CD4-positive, alpha-beta T cell treated with Interleukin-2 at 100 ng/mL for 4 hours (primary cell): ENCODE measurements at places on chromosomes 2 and 18.

DNA sequence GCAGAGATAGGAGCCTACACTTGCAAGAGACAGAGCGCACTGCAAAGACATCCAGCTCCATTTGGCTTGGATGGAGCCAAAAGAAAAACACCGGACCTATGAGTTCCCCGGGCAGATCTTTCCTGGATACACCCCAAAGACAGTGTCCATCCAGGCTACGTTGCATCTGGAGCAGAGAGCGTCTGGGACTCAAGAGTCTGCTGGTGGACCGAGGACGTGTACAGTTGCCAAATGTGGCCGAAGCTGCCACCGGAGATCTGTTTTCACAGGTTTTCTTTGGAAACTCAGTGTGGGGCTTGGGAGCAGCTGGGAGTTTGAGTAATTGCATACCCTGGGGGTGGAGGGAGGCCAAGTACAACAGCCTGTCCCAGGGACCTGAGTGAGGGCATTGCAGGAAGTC is 192.3 kb upstream of the OSR1 start:
- no peak for DNase-seq

DNA sequence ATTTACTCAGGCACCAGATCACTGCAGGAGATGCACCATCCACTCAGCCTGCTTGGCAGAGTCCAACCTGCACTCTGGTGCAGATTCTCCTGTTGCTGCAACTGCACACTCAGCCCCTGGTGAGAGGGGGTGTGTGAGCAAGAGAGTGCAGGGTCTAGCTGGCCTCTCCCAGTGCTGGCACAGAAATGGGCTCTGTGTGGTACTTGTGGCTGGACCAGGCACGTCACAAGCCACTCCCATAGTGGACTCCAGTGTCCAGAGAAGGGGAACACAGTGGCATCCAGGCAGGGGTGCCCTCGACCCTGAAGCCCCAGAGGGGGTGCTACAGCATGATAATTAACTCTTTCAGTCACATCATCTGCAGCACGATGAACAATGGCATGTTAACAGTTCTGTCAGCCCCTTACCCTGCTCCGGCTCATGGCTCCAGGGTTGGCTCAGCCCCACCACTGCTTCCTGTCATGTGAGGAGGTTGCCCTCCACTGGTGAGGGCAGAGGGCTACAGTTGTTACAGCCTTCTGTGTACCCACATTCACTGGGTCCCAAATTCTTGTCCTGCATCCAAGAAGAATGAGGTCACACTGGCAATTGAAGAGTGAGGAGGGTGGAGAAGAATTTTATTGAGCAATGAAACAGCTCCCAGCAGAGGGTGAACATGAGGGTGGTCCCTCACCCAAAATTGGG is 135.7 kb downstream of the EVA1A start:
- no peak for DNase-seq

DNA sequence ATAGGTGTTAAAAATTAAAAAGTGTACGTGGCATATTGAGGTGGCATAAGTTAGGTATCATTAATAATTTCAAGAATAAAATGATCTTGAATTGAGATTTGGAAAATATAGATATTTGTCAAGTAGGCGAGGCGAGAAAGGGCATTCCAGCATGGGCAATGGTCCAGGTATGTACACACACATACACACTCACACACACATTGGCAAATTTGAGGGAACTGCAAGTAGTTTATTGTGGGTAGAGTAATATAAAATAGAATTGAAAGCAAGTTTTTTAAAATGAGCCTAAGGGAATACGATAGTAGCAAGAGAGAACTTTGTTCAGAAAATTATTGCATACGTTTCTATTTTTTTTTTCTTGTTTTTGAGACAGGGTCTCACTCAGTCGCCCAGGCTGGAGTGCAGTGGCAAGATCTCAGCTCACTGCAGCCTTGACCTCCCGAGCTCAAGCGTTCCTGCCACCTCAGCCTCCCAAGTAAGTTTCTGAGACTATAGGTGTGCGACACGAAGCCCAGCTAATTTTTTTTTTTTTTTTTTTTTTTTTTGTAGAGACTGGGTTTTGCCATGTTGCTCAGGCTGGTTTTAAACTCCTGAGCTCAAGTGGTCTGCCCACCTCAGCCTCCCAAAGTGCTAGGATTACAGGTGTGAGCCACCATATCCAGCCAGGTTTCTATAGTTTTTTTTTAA is 96.7 kb upstream of the SLC39A10 start:
- DNase-seq = no peak

GRCh38 chr2:236041616-236042015 is 126.6 kb downstream of the GBX2 start:
- no peak for DNase-seq

GRCh38 chr2:197258580-197258979 is 52.0 kb downstream of the ANKRD44 start:
- peak; percentile 66 for DNase-seq

- no peak for DNase-seq
Observed at GRCh38 chr2:69177785-69178636, 165.0 kb downstream of the ANTXR1 start.

GRCh38 chr2:130762910-130763385 is 7.6 kb downstream of the AMER3 start:
- no peak for DNase-seq

DNA sequence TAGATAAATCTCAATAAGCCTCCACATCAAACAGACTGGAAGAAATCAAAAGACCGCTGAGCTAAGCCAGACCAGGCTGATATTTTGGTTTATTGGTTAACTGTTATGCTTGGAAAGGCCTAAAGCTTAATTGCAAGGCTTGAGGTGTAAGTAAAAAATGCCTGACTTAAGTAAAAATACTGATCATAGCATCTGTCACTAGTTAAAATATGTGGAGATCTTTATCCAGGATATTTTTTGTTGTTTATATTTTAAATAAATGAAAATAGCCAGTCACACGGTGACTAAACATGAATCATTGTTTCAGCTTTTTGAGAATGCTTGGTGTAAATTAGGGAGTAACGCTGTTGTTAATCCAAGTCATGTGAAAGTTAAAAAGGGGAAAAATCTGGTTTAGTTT is 127.9 kb downstream of the THADA start:
- DNase-seq = no peak

DNA sequence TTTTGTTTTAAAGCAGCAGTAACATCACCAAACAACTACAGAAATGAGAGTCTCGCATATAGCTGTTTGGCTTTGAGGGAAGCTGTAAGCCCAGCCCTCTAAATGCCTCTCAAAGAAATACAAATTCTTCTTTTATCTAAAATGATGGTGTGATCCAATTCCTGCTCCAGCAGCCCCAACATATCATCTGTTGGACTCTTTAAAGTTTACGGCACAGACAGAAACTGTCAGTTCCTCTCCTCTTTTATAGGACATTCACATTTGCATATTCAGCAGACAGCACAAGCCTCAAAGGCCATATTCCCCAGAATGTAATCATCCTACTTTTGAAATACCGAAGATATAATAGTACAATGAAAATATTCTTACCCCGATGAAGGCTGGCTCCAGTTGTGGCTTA is 216.9 kb upstream of the REV1 start:
- DNase-seq = no peak

DNA sequence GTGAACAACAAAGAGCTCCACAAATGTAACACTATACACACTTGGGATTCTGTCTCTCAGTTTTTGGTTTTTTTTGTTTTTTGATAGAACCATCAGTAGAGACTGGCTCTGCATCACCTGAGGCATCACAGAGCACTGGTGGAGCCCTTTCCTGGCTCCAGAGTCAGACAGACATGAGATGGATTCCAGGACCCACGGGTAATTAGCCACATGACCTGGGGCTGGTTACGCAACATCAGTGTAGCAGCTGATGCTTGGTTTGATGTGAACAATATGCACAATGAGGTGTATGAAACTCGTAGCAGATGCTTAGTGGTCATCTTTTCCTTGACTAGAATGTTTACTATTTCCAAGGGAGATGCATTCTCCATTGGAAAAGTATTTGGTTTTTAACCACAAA is 40.7 kb downstream of the CMPK2 start:
- no peak for DNase-seq

DNA sequence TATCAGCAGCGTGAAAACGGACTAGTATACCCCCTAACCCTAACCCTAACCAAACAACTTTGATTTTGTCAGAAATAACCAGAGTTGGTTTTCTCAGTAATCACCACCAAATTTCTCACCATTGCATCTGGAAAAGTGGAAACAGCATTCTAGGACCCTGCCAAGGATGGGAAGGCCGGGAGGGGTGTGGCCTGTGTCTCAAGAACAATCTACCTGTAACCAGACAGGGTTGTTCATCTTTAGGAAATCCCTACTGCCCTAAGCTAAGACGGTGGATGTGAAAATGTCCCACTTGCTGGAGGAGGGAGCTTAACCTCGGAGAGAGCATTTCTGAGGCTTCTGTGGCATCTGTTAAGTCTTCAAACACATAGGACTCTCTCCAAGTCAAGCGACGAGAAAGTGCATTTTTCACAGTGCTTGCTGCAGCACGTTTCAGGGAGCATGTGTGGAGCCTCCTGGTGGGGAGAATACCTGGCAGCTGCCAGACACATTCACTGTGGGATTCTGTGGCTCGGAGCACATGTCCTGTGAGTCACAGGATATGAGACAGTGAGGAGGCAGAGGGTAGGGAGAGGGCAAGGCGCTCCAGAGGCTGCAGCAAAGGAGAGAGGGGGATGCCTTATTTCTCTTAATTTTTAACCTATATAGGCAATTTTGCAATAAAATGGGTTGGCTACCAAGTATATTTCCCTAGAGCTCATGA is 207.5 kb downstream of the SPP2 start:
- DNase-seq = peak; percentile 42

DNA sequence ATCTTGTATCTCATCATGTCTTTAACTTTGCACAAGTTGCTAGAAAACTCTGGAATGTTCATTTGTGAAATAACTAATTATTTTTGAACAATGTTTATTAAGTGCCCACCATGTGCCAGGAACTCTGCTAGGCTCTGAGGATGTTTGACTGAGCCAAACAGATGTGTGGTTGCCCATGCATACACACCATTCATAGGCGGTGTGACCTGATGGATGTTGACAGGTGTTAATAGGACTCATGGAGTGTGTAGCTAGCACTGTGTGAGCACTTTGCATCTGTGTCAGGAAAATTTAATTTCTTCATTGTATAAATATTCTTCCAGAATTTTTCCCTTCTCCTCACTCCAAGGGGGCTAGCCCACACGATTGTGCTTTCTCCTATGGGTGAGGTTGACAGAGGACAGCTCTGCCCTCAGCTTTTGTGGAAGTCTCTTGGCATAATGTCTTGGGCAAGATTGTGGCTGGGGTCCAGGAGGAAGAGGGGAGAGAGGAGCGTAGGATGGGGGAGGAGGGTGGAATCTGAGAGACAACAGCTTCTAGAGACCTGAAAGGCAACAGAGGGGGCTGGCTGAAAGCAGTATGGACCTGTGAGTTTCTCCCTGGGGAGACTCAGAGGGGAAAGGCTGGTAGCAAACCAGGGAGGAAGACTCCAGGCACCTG is 214.6 kb upstream of the CXCR4 start:
- DNase-seq = no peak

- no peak for DNase-seq
Observed at GRCh38 chr2:110854355-110855081, 122.1 kb downstream of the ACOXL start.

- no peak for DNase-seq
Observed at GRCh38 chr2:239569401-239570090, 168.7 kb upstream of the HDAC4 start.

GRCh38 chr2:177547122-177547521 is 154.5 kb downstream of the AGPS start:
- DNase-seq = no peak

DNA sequence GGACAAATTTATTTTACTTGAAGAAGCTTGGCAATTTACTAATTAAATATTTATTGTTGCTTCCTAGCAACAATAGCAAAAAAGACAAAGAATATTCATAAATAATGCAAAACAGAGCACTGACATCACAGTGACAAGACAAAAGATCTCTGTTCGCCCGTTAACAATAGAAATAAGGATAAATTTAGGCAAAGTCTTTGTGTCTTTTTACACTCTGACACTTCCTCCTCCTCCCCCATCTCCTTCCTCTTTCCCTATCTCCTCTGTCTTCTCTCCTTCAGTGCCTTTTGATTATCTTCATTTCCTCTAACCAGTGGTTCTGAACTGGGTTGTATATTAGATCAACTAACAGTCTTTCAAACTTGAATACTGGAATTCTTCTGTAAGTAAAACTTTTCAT is 808.4 kb downstream of the ERBB4 start:
- DNase-seq = no peak

DNA sequence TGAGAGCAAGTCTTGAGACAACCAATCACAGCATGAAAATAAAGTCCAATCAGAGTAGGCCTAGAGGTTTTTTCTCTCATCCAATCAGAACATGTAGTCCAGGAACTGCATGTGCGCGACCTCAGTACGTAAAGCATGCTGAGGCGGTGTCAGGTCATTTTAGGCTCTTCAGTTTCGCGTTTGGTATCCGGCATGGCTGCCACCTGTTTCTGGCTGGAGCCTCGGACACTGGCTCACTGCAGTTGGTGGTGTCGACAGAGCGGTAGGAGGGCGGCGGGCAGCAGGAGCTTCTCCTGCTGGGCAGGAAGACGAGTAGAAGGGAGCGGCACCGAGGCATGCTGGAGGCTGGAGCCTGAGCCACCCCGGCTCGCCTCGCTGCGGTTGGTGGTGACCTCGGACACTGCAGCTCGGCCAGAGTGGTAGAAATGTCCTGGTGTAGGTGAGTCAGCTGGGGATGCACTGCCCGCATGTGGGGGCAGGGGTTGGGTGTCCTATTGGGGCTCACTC is 15.8 kb downstream of the CCDC74A start:
- no peak for DNase-seq
